ENCODE measurements at places on chromosomes 6 and 20.

DNA sequence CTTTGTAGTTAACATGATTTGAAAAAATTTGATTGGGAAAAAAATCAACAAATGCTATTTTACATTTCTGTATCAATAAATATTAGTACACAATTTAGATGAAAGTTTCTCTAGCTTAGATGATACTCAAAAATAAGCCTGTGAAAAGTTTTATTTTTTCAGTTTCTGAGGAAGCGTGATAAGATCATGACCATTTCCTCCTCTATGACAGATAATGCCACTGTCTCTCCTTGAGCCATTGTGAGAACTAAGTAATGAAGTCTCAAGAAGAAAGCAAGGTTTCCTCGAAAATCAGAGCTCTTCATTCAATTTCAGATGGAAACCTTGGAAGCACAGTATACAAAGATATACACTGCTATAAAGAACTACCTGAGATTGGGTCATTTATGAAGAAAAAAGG, 395.0 kb downstream of the HDGFL1 start:
- DNase-seq: no peak

DNA sequence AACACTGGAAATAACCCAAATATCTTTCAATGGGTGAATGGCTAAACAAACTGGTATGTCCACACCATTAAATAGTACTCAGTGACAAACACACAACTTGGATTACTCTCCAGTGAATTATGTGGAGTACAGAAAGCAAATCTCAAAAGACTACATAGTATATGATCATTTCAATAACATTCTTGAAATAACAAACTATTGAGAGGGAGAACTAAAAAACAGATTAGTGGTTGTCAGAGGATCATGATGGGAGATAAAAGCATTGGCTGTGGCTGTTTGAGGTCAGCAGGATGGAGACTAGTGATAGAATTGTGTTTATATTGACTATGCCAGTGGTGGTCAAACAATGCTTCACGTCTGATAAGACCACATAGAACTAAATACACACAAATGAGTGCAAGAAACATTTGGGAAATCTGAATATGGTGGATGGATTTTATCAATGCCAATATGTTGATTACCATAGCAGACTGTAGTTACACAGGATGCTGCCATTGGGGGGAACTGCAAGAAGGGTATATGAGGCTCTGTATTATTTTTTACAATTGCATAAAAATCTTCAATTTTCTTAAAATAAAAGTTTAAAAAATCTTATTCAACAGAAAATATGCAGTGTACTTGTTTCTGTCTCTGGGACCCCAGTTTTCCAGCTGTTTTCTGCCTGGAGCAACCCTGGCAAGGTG, 242.0 kb downstream of the TBXT start:
- DNase-seq: peak; percentile 65

DNA sequence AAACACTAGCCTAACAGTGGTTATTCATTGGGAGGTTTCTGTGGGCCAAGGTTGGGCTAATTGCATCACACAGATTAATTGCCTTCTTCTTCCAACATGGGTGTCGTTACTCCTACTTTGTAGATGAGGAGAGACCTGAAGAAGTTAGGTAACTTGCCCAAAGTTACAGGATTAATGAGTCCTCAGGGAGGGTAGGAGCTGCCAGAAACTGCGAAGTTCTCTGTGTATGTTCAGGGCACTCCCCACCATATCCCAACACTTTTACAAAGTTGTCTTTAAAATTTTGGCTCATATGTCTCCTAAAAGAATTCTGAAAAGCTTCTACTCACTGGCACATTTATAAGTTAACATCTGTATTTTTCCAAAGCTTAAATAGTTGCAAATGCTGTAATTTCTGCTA, 323.5 kb upstream of the HSF2 start:
- DNase-seq: no peak

GRCh38 chr20:3874194-3874844, 14.9 kb upstream of the PANK2 start:
- no peak for DNase-seq
